Myocyte (in vitro differentiated cells): ENCODE measurements at places on chromosomes 6 and 20.

DNA sequence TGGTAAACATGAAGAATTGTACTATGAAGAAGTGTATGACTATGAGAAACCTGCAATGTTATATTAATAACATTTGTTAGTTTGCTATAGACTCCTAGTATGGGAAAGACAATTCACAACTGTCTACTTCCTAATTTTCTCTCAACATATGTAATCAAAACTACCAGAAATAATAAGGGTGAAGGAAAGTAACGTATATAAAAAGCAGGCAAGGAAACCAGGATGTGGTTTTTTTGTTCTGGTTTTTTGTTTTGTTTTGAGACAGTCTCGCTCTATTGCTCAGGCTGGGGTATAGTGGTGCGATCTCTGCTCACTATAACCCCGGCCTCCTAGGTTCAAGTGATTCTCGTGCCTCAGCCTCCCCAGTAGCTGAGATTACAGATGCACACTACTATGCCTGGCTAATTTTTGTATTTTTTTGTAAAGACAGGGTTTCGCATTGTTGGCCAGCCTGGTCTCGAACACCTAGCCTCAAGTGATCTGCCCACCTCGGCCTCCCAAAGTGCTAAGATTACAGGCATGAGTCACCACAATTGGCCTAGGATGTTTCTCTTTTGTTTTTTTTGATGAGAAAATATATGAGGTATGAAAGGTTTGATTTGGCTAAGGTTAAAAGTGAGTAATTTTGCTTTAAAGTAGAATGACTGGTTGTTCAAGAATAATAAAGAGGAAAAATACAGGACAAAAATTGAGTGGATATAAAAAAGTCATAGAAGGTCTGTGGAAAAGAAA, 83.1 kb downstream of the PTCHD4 start:
- no peak for DNase-seq

DNA sequence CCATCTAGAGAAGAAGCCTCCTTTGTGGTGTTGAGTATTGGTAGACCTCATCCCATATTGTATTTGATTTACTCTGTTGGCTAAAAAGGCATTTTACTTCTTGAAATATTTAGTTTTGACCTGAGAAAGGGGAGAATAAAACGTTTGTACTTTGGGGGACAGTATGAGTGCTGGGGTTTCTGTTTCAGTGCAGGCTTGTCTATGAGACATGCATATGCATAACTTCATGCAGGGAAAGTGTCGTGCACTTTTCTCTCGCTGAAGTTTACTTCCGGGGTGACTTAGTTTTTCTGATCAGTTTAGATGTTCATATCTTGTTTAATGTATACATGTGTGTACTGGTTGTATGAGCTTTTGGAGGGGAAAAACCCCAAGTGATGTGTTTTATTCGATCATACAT, 59.5 kb downstream of the UTRN start:
- DNase-seq = no peak

DNA sequence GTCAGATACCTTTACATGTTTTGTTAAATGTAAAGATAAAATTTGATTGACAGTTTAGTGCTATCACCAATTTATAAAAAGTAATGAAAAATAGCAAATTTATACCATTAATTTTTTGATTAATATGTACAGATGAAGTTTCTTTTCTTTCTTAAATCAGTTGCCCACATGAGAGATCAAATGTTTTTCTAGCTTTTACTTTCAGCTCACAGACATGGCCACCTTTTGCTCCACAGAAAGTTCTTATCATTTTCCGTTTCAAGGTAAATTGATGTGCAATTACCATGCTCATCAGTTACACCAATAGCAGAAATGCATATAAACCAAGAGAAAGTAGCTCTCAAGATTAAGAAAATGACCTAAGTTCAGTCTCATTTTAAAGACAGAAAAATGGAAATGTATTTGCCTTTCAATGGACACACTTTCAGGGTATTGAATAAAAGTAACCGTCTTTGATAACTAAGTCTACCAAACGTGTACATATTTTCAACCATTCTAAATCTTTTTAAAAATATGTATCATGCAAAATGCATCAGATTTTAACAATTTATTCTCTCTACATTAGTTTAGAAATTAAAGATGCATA, 16.6 kb upstream of the EXOC2 start:
- no peak for DNase-seq

DNA sequence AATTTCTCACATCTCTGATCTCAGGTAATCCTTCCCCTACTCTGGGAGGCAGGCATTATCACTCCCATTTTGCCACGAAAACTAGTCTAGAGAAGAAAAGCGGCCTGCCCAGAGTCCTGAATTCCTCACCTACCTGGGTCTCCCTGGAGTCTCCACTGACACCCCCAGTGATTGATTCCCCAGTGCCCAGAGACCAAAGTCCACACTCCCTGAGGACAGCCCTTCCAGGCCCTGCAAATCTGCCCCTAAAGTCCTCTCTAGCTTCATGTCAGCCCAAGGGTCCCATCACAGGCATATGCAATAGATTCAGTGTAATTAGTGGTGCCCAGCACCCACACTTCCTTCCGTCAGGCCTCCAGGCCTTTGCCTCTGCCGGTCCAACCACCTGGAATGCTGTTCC, 47.2 kb downstream of the MAFB start:
- DNase-seq = no peak

GRCh38 chr6:112695001-112695400, 347.9 kb downstream of the RFPL4B start:
- DNase-seq = no peak

DNA sequence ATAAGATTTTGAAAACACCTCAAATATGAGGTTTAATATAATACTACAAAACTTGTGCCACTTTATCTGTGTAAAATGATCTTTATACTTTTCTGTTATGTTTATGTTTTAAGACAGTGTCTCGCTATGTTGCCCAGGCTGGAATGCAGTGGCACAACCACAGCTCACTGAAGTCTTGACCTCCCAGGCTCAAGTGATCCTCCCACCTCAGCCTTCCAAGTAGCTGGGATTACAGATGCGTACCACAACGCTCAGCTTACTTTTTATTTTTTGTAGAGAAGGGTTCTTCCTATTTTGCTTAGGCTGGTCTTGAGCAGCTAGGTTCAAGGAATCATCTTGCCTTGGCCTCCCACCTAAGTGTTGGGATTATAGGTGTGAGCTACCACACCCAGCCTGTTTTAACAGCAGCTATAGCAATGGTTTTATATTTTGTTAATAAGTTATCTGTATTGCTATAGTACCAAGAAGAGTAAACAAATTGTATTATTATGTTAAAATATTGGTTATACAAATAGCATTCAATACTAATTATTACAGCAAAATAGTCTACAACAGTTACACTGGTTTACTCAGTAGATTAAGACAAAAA, 8.2 kb downstream of the TAB2 start:
- DNase-seq = no peak

- DNase-seq = no peak
Measured at GRCh38 chr6:158184608-158185007, 16.5 kb downstream of the GTF2H5 start.

GRCh38 chr20:15986690-15987089, 586.6 kb downstream of the KIF16B start:
- DNase-seq = no peak

GRCh38 chr6:24836109-24836508, 37.4 kb upstream of the ARMH2 start:
- no peak for DNase-seq

GRCh38 chr20:20214757-20215275, 153.1 kb upstream of the INSM1 start:
- no peak for DNase-seq

DNA sequence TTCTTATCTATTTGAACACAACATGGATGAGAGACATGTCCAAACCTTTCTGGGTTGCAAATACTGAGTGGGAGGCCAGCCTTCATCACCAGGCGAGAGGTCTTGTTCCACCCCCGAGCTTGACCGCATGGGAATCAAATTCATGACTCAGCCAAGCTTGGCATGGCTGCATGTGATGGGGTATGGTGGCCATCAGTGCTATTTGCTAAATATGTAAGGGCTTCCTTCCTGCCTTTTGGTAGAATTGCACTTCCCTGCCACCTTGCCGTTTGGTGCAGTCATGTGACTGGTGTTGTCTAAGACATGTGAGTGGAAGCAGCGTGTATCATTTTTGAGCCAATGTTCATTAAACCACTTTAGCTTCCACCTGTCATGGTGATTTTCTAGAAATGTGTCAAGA, 508.9 kb upstream of the SULF2 start:
- peak; percentile 22 for DNase-seq

DNA sequence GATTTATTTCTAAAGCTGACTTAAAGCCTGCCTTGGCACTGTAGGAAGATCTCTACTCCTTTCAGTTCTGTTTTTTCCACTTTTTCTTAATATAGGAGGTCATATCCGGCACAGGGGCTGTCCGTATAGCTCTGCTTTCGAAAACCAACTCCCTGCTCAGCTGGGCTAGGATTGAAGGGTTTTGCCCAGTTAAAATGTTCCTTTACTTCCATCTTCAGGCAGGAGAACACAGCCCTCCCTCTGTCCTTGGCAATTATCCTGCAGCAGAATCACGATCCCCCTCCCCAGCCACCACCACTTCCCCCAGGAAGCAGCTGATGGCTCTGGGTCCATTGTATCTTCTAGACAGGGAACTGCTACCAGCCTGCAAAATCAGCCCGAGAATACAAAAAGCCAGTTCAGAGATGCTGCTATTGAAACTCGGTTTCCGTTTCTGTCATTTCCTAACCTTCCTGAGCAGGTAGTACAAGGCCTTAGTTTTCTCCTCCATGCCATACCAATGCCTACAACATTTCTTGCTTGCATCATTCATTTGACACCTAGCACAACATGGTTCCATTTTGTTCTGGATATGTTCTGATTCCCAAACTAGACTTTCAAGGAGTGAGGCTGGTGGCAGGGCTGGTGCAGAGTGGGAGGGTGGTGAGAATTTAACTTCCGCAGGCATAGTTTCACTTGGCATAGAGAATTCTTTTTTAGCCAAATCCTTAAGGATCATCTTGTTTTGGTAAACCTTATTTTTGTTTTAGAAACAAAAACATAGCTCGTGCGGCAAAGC, 53.9 kb downstream of the FAM50B start:
- no peak for DNase-seq

GRCh38 chr6:118542184-118542952, 5.7 kb upstream of the PLN start:
- peak; percentile 24 for DNase-seq

- no peak for DNase-seq
Measured at GRCh38 chr6:119157506-119157815, 79.0 kb upstream of the FAM184A start.

GRCh38 chr6:98777762-98778161, 56.6 kb upstream of the POU3F2 start:
- no peak for DNase-seq

- DNase-seq = no peak
Measured at GRCh38 chr6:127341471-127342202, 1.8 kb downstream of the ECHDC1 start.

DNA sequence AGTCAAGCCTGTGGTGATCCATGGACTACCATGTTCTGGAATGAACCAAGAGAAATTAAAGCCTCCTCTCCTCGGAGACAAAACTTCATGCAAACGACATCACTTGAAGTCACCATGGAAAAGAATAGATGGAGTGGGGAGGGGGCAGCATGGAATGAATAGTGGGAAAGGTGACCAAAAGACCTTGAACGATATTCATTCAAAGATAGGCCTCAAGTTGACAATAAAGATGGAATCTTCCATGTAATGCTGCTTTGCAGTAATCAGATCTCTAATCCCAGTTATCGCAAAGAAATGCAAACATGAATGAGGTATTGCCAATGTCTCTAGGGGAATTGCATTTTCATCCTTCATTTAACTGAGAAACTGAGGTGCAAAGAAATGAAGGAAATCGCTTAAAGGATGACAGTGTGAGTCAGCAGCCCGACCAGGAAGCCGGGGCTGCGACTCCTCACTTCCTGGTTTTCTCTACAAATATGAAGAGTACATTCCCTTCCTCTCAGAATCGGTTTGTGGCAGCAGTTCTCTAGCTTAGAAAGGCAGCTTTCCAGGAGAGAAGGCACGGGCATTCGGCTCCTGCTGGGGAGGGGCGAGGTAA, 65.6 kb upstream of the RREB1 start:
- no peak for DNase-seq

DNA sequence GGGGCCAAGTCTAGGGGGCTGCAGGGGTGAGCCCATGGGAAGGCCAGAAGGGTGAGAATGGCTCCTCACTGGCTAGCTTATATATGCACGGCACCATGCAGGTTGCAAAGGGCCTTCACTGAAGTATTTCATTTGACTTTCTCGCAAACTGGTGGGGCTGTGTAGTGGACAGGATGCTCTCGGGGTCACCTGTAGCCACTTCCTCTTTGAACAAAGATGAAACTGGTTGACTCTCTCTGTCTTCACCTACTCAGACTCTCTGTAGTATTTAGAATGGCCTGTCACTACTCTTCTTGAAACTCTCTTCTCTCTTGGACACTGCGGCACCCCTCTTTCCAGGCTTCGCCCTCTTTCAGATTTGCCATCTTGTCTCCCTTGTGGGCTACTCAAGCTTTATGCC, 560.5 kb downstream of the PKHD1 start:
- DNase-seq = no peak
